ENCODE measurements at places on chromosomes 3 and 15.

DNA sequence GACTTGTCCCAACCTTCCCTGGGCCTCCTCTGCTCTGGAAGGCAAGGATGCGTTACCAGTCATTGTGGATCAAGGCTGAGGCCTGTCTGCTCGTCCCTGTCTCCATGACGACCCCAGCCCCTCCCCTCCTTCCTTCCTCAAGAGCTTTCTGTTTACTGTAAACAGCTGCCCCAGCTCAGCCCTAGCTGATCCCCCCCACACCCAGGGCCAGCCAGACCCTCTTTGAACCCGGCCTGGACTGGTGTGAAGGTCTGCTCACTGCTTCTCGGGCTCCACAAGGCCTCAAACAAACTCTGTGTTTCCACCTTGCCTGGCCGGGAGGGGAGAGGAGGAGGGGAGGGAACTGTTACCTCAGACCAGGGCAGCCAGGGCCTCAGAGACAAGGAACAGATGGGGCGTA, 16.9 kb downstream of the VPS18 start:
- DNase-seq = peak; percentile 83

DNA sequence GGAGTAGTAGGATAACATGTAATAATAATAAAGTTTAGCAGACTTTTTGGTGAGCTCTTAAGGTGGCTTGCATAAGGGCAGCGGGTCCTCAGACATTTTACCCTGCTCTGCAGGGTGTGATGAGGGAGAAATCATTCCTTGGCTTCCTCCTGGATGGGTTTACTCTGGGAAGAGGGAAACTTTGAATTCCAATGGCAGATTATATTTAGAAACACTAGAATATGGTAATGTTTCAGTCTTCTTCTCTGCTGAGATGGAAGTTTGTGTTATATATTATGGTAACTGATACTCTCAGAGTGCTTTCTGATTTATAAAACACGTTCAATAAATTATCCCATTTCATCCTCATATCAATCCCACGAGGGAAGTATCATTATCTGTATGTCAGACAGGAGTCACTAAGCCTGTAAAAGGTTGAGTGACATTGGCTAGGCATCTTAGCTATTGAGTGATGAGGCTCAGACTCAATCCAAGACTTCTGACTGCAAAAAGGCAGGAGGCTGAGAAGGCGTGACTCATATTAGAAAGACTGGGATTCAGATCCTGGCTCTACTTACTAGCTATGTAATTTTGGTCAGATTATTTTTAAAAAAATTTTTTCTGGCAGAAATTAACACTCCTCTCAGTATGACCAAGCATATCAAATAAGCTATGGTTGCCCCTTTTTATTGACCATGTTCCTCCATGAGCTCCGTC, 19.3 kb downstream of the PDIA5 start:
- DNase-seq = no peak

GRCh38 chr15:64146041-64146440, 5.5 kb upstream of the SNX22 start:
- DNase-seq = no peak

DNA sequence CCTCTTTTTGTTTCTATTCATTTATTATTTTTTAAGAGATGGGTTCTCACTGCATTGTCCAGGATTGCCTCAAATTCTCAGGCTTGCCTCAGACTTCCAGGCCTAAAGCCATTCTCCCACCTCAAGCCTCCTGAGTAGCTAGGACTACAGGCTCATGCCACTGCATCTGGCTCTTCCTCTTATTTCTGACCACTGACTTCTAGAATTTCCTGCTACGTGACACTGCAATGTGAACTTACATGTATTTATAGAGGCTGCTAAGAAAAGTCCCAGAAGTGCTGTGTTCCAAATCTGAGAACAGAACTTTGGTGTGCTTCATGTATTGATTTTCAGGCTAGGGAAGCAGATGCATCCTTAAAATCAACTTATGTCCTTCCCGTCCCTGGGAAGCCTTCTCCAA, 407.4 kb downstream of the RSL24D1 start:
- DNase-seq = no peak

DNA sequence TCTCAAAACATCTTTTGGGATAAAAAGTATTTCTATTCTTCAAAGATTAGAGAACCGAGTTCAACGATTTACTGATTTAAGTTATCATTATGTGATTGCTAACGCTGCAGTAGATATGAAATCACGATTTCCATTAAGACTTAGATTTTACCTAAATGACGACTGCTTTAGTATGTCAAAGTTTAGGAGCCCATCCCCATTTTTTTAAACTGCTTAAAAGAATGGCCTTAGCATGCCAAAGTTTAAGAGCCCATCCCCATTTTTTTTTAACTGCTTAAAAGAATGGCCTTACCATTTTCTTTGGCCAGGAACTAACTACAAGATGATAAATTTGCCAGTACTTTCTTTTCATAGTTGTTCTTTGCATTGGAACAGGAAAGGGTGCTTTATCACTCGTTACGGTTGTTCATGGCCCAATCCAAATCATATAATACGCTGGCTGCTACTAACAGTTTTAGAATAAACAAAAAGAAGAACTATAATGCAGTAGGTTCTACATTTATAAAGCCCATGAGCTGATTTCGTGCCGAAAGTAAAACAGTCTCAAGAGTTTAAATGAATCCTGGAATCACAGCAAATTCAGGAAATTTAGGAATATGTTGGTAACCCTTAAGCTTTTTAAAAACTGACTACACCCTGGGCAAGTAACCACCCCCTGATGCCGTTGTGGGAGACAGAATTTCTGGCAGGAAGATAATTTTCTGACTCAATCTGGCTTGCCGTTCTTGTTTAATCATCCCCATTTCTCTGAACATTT, 869 bp upstream of the TSC22D2 start:
- no peak for DNase-seq

All from left kidney (tissue), 8 donors.